ENCODE measurements at places on chromosomes 7 and 10. TPM values are rescaled to one million over a fixed set of nuclear protein-coding genes. Genes with fewer than 3 reads are reported as not detected.

The THNSL1 gene
- 5.3 TPM for total RNA-seq

The CDHR1 gene
- 0.41 TPM for total RNA-seq

The PLAU gene
- 4.9 TPM for total RNA-seq

GRCh38 chr7:128831994-128832879 lies 2.0 kb downstream of the FLNC start:
- DNase-seq, result peak; percentile 71

DNA sequence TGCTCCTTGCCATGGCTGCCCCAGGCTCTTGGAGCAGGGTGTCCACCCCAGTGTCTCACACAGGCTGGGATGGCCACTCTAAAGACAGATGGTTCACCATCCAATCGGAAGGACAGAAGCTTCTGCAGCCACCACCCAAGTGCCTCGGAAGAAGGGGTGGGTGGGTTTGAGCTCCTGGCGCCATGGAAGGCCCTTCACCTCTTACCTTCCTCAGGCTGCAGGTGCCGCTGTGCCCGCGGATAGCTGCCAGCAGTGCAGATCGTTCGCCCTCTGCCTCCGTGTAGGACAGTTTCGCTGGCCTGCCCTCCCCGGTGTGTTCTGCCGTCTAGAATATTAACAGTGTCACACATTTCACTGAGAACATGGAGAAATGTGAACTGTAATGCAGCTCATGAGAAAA lies 243.6 kb upstream of the GRB10 start:
- DNase-seq, result no peak

DNA sequence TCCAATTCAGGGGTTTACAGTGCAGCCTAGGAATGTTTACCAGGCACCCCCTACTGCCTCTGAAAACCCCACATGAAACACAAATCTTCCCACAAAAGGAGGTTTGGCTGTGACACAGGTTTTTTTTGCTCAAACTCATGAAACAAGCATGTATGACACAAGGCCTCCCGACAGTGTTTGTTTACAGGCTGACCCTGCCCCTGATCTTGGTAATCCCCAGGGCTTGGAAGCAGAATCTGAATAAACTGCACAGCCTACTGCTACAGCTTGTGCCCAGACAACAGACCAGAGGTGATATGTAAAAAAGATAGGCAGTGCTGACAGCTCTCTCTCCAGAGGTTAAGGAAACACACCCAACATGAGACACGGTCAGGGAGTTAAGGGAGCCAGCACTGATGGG lies 184.2 kb downstream of the KMT2E start:
- no peak for DNase-seq

DNA sequence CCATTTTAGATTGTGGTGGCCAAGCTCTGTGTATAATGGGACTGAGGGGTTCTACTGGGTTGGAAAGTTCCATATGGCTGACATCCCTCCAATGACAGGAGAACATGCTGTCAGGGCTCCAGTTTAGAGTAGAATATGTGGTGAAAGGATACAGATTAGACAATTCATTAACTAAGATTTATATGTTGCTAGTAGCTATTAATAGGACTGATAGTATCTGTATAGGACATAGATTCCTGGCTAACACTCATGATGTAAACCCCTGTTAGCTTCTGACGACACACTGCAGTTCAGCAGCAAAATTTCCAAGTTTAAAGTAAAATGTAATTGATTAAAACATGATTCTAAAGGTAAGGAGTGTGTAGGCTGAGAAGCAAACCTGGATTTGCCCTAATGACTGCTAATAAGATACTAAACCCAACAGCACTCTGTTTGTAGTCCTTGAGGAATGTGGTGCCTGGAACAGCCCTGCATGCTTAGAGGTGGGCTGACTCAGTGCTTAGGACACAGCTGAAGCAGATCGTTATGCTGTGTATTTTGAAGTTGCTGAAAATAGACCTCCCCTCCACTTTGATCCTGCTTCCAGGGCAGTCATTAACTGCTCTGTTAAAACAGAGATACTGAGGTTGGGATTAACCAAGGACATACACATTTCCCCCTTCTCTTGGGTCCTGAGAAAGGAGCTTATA lies 1129.6 kb downstream of the SORCS3 start:
- no peak for DNase-seq

GRCh38 chr10:46541017-46541661 lies 15.3 kb downstream of the GPRIN2 start:
- peak; percentile 37 for DNase-seq

Data from left ventricle myocardium inferior (tissue), 1 donor.